ENCODE measurements at places on chromosomes 12 and 14.

- no peak for DNase-seq
Measured at GRCh38 chr12:107447336-107447735, 238.3 kb upstream of the PWP1 start.

DNA sequence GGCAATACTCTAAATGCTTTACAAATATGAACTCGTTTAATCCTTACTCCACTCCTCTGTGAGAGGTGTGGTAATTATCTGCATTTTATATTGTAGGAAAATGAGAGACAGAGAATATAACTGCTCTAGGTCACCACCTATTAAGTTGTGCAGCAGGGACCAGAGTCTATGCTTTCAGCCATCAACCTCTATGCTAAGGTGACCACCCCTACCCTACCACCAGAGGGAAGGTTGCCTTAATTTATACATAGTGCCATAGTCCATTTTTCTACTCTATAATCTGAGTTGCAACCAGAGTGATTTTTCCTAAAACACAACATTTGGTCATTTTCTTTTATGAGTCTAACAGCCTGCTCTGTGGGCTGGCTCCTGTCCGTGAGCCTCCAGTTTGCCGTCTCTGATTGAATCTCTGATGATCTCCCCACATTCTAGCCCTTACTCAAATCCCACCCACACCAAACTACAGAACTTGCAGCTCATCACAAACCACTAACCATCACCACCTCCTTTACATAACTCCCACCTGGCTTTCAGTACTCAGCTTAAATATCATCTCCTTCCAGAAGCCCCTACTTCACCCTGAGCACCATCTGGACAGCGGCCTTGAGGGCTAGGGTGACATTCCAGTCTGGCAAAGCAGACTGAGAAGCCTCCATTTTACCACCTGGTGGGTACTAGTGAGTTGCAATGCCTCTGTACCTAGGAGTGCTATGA lies 126.6 kb downstream of the PPM1H start:
- no peak for DNase-seq

- no peak for DNase-seq
Measured at GRCh38 chr12:99195474-99195873, 452.1 kb upstream of the GARIN6 start.

- DNase-seq: no peak
Measured at GRCh38 chr14:103767336-103767894, 51.8 kb downstream of the ZFYVE21 start.

DNA sequence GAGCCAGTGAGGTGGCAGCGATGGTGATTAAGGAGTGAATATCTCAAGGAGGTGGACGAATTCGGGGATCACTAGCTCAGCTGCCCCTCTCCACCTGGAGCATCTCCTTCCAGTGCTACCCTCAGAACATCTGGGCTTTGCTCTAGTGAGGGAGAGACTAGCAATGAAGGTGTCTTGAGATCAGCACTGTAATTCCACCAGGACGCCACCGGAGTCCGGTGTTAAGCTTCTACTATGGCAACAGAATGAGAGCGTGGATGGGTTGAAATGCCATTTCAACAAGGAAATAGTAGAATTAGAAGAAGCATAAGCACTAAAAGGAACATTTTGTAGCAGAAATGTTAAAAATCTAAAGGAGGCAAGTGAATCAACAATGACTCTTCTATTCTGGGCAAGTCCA lies 61.1 kb downstream of the NTF3 start:
- DNase-seq: no peak

Data from stimulated activated CD4-positive, alpha-beta T cell treated with anti-CD3 and anti-CD28 coated beads, Interleukin-1b, Interleukin-23, amount 100 ng/mL, for 4 hours (primary cell).